Activated CD4-positive, alpha-beta T cell treated with anti-CD3 and anti-CD28 coated beads, Interleukin-2, amount 10 ng/mL, durations not matched to agents 7 days and 5 days (primary cell): ENCODE measurements at places on chromosomes 13 and 19.

- no peak for DNase-seq
These were observed 9.4 kb downstream of the BCL3 start for GRCh38 chr19:44757735-44758505.

- no peak for DNase-seq
These were observed 19.4 kb downstream of the CLDN10 start for GRCh38 chr13:95571941-95572340.

DNA sequence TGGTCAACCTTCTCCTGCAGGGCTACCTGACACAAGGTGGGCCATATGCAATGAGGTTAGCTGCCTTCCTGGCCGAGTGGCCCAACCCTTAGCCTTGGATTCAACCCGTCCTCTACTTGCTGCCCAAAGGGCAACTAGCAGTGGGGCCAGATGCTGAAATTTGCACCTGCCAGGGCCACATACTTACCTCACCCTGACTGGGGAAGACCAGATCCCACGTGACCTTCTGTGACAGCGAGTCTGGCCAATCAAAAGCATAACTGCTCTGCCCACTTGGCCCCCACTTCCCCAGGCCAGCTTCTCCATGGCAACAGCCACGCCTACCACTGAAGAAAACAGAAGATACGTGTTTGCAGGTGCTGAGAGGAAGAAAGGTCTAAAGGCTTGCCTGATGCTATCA, 10.9 kb downstream of the PEG3 start:
- no peak for DNase-seq

GRCh38 chr19:22607653-22608430, 26.3 kb upstream of the ZNF492 start:
- no peak for DNase-seq

- no peak for DNase-seq
These were observed 153.7 kb downstream of the KLF5 start for GRCh38 chr13:73212482-73212881.

DNA sequence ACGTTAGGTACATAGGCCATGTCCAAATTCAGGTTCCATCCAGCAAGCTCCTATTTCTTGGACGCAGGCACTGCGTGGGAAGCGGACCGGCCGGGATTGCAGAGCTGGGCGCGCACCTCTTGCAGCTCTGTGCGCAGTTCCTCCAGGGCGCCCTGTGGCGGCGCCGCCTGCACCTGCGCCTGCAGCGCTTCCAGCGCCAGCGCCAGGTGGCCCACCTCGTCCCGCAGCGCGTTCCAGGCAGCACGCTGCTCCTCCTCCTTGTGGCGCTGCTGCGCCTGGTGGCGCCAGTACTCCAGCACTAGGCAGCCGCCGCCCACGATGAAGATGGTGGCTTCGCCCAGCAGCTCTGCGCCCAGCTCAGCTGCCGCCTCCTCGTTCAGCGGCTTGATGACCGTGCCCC, 31.1 kb downstream of the OPA3 start:
- DNase-seq = no peak

DNA sequence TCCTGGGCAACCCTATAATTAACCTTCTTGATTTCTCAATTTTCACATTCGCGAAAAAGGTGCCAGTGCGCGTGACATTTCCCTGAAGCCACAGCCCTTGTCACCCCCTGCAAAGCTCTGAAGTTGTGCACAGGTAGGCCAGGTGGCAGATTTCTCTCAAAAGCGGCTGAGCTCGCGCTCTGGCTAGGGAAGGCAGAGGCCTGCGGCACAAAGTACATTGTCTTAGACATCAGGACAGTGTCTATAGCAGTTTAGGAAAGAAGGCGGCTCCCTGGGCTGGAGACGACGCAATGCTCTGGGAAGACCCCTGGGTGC, 42.9 kb upstream of the ZNF14 start:
- no peak for DNase-seq

DNA sequence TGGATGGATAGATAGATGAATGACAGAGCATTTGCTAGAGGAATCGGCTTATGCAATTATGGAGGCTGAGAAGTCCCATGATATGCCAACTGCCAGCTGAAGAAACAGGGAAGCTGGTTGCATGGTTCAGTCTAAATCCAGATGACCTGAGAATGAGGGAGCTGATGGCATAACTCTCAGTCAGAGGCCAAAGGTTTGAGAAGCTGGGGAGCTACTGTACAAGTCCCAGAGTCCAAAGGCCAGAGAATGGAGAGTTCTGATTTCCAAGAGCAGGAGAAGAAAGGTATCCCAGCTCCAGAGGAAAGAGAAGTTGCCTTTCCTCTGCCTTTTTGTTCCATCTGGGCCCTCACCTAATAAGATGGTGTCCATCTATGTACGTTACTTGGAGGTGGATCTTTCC, 108.3 kb downstream of the CDK8 start:
- DNase-seq = no peak

DNA sequence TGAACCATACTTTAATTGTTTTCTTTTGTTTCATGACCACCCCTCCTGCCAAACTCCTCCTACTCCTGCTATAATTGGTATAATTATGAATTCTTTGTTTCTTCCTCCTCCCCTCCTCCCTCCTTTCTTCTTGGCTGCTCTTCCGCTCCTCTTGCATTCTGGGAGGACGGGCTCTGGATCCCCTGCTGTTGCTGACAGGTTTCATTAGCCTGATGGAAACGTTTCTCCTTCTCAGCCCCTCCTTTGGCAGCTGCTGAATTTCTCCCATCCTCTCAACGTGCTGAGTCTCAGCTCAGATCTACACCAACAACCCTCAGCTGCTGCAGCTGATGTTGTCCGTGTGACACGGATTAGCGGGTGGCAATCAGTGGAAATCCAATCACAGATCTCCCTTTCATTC, 97.1 kb upstream of the UBAC2 start:
- DNase-seq = no peak
